ENCODE measurements at places on chromosomes 4 and X. TPM values are rescaled to one million over a fixed set of nuclear protein-coding genes. Genes with fewer than 3 reads are reported as not detected.

Gene TBC1D8B
- total RNA-seq = 1.1 TPM

Gene ARX
- total RNA-seq = not detected

Gene PAGE1
- not detected for total RNA-seq

- DNase-seq = no peak
Observed at GRCh38 chr4:8191136-8191747, 7.8 kb upstream of the SH3TC1 start.

DNA sequence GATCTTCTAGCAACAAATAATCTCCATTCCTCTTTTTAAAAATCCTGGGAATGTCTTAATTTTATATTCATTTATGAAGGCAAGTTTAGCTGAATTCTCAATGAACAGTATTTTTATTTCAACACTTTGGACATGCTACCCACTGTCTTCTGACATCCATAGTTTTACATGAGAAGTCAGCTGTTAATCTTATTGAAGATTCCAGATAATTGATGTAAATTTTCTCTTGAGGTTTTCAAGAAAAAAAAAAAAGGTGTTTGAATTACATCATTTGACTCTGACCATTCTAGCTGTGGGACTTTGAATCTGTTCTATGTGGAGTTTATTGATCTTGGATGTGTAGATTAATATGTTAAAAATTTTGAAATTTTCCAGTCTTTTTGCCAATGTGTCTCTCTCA lies 28.0 kb downstream of the PDHA2 start:
- DNase-seq = no peak

DNA sequence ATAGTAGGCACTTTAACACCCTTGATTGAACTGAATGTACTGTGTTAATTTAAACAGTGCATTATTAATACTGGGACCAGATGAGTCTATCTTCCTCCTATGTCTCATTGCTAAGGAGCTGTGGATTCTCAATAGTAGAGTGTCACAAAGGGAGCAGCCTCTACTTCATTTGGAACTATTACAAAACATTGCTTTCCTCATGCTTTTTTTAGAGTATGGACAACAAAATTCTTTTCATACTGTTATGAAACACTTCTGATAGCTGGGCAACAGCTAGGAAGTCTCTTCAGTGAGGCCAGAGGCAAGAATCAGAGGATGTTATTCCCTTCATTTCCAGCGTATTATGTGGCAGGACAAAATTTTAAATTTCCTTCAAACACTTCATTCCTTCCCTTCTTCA lies 160.8 kb downstream of the FBXO8 start:
- no peak for DNase-seq

GRCh38 chr4:95929448-95930064 lies 89.7 kb downstream of the PDHA2 start:
- DNase-seq = no peak

GRCh38 chr4:135277980-135278315 lies 1076.4 kb upstream of the PABPC4L start:
- no peak for DNase-seq

DNA sequence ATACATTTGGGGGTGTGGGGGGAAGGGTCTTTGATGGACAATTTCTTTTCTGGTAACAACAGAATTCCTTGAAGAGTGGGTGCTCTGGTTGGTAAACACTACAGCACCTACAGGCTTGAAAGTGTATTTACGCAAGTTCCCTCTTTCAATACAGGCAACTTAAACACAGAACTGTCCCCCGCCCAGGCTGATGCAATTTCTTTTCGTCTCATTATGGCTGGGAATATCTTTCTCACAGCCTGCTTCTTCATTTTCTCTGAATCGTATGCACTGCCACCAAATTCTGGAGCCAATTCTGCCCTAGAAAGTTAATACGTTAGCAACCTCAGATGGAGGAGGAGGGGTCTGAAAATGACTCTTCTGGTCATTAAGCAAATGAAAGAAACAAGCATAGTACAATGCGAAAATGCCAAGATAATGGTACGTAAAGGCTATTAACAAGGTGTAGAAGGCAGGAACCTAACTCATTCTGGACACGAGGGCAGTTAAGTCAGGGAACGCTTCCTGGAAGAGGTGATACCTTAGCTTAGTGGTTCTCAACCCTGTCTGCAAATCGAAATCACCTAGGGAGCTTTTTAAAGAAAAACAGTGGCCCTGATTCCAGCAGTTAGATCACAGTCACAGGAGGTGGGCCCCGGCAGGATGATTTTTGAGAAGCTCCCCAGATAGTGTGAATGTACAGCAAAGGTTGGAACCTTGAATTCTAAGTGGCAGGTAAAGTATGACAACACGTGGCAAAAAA lies 1.0 kb downstream of the AGA start:
- DNase-seq = no peak

DNA sequence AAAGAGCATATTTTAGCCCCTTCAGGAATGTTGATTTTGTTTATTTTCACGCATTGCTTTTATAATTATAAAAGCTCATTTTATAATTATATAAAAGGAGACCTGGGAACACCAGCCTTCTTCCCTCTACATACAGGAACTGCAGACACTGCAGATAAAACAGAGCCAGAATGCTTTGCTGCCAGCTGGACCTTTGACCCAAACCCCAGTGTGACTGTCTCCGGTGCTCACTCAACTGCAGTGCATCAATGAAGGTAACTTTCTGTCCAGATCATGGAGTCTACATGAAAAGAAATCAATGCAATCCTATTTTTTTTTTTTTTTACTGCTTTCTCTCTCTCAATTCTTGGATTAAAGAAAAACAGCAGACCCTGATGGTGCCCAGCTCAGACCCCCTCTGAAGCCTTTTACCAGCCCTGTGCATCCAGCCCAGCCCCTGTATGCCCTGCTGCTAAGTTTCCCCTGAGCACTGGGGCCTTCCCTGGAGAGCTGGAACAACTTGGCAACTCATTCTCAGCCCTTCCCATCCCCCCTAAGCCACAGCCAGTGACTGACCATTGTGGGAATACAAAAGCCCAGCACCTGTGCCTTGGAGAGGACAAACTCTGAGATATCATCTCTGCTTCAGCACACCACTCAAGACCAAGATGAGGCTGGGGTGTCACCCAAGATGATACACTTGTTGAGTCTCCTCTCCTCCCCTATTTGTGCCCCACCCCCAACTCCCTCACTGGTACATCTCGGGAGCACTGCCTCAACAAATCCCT lies 182.1 kb downstream of the EVC2 start:
- no peak for DNase-seq

Data from CD8-positive, alpha-beta memory T cell (primary cell).